ENCODE measurements at places on chromosomes 2 and 18.

DNA sequence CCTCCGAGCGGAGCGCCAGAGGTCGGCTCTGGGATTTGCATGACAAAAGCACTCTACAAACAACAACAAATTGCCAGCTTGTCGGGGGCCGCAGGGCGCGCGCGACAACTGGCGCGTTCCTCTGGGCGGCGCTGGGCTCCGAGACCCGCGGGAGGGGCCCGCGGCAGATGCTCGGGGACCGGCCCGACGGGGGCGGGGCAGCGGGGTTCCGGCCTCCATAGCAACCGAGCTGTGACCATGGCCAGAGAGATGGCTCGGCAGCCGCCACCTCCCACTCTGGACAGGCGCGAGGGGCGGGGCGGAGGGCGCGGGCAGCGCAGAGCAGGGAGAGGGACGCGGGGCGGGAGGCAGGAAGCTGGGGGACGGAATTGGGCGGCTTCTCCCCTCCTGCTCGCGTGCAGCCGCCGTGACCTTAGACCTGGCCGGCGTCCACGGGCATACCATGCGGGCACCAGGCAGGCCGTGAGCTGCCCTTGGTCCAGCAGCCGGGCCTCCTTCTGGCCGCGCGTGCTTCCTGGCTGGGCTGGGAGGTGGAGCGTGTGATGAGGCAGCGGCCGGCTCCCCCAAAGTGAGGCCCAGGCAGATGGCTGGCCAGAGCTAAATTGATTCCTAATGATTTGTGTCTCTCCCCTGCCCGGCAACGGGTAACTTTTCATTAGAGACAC, 171.5 kb downstream of the CELF4 start:
- no peak for DNase-seq

GRCh38 chr2:224723586-224724217, 7.5 kb upstream of the CCDC195 start:
- no peak for DNase-seq

DNA sequence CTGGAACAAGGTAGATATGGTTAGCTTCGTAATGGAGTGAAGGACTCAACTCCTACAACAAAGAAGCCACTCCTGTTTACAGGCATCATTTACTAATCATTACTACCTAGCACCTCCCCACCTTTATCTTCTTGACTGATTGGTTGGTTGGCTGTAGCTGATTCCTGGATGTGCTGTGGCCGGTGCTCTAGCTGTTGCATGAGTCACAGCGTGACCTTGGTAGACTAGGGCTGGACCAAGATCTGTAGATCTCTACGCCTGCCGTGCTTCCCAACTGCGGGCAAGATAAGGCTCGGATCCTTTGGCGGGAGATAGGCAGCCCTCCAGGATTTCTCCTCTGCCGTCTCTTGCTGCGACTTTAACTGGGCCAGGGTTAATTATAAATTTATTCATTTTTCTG, 194.3 kb upstream of the SOX11 start:
- DNase-seq, result no peak

DNA sequence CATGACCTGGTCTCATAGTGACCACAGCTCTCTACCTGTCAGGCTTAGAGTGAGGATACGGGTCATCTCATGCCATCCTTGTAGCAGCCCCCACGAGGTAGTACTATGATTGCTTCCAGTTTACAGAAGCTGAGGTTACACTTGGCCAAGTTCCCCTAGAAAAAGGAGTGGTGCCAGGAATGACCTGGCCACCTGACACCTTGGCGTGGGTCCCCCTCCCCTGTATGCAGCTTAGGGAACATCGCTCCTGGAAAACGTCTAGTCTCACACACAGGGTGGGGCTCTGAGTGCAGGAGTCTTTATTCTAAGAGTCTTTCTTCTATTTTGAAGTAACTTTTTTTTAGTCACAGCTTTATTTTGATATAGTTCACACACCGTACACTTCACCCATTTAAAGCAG, 14.8 kb downstream of the NPPC start:
- no peak for DNase-seq

DNA sequence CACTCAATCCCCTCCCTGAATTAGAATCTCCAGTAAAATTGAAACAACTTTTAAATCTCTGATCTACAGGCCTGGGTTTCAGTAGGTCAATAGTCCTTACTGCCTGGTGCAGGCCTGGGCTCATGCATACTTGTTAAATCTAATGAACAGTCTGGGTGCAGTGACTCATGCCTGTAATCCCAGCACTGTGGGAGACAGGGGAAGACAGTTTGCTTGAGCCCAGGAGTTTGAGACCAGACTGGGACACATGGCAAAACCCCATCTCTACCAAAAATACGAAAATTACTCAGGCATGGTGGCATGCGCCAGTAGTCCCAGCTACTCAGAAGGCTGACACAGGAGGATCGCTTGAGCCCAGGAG, 94.7 kb upstream of the SP3 start:
- DNase-seq, result no peak

GRCh38 chr2:12343141-12343540, 373.6 kb upstream of the TRIB2 start:
- no peak for DNase-seq

DNA sequence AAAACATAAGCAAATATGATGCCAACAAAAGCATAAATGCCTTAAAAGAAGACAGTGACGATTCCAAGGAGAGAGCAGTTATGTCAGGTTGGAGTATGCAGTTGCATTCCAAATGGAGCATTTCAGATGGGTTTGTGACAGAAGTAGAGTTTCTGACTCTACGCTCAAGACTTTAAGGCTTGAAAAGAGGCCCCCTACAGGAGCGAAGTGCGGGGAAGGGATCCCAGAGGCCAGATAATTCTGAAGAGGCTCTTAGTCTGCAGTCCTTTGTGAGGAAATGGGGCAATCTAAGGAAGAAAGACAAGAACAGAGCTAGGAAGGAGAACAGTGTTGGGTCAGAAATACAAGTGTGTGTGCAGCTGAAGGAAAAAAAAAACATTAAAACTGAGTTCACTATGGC, 95.5 kb downstream of the ZNF521 start:
- no peak for DNase-seq

DNA sequence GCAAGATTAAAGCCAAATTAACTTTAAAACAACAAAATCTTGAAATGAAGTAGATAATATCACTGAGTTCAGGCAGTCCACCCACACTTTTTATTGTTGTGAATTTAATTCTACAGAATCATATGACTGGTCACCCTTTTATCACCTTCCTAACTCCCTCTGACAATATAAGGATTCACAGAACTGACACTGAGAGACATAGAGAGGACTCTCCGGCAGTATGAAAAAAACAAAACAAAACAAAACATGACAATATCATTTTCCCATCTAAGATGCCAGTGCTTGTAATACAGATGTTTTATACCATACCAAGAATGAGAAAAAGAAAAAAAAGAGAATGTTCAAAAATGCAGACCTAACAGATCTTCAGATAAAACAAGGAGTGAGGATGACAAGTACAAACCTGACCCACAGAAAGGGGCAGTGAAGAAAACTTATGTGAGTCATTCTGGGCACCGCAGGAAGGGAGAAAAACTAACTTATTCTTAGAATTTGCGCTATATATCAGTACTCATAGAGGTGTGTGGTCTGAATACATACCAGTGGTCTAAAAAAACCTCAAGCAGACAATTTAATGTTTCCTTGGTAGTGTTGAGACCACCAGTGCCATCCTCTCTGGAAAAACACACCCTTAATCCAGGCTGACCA, 136.6 kb downstream of the ZAP70 start:
- no peak for DNase-seq

GRCh38 chr2:54148391-54148790, 33.0 kb downstream of the ACYP2 start:
- no peak for DNase-seq

GRCh38 chr2:10400978-10401951, 46.9 kb downstream of the ODC1 start:
- no peak for DNase-seq

DNA sequence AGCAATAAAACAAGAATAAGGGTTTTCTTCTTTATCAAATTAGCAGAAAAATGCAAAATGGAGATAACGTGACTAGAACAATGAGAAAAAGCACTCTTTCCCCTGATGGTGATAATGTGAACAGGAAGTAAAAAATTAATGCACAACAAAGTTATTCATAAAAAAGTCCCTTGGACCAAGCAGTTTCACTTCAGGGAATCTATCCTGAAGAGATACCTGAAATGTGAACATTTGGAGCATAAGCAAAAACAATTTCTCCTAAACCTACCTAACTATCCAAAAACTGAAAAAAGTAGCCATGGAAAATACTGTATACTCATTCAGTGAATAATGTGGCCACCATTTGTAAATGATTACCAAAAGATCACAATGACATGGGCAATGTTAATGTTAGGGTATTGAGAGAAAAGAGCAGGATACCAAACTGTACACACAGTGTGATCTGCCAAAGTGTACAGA, 48.7 kb downstream of the TRIP12 start:
- DNase-seq, result no peak

GRCh38 chr2:108139521-108139920, 100.2 kb upstream of the SULT1C3 start:
- DNase-seq, result no peak

DNA sequence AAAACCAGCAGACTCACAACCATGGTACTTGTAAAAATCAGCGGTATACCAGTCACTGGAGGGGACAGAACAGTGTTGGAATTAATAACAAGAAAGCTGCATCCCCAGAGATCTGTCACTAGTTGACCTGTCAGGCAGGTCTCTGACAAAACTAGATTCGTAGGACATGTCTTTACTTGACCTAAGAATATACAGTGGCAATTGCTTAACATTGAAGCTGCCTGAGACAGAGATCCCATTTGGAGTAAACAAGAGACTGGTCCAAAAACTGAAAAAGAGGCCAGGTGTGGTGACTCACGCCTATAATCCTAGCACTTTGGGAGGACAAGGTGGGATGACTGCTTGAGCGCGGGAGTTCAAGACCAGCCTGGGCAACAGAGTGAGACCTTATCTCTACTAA, 7.2 kb upstream of the SS18 start:
- DNase-seq, result no peak

DNA sequence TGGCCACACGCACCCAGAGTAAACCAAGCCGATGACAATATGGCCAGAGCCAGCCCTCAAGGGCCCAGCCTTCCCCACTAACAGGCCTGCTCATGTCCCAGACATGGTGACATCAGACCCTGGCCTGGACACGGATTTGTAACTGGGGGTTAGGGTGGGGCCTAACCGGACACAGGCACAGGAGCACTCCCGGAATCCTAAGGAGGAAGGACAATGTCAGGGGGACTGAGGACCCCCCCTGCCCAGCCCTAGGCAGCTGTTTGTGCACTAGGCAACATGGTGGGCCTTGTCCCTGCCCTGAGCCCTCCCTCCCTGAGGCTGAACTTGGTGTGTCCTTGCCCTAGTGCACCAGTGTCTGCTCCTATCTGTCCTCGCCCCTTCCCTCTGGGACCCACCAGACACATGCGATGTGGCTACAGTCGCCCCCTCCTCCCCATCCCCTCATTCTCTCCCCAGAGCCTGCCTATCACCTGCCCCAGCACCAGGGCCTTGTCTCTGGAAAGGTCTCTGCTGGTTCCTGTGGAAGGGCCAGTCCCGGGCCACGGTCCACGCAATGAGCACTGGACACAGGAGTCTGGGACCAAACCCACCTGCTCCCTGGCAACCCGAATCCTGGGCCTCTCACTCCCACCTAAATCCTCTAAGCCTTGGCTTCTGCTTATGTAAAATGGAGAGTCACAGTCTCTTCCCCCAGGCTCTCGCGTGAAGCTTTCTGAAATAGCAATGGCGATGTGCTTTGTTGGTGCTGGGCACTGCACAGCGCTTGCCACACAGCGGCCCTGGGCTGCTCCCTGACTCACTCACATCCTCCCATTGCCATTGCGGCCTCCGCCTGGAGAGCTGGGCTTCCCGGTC, 76.5 kb upstream of the RAB6C start:
- DNase-seq, result no peak

- DNase-seq, result peak; percentile 68
These were observed 69.3 kb upstream of the MCFD2 start for GRCh38 chr2:46984642-46985476.

- no peak for DNase-seq
These were observed 37.0 kb upstream of the YPEL5 start for GRCh38 chr2:30109856-30110255.

- no peak for DNase-seq
These were observed 16.5 kb downstream of the SDC1 start for GRCh38 chr2:20208476-20208859.

- no peak for DNase-seq
These were observed 20.9 kb upstream of the CFAP36 start for GRCh38 chr2:55498582-55498981.

- no peak for DNase-seq
These were observed 230.2 kb upstream of the TNP1 start for GRCh38 chr2:217090024-217090473.

DNA sequence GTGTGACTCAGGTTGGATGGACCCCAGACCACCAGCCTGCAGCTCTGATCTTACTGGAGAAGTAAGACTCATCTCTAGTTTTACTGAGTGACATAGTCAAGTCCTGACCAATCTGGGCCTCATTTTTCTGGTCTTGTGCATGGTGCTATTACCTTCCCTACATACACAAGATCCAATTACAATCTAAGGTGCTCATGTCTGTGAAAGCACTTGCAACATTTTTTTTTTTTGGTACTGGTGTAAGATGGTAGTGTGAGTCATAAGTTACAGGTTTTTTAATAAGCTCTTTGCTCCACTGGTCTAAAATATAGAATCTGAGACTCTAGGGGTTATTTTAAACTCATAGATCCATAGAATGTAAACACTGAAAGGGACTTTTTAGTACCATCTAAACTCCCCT, 117.3 kb upstream of the EFEMP1 start:
- DNase-seq, result no peak

GRCh38 chr18:35890323-35890722, 82.2 kb upstream of the RMP24 start:
- no peak for DNase-seq

GRCh38 chr2:204505488-204505887, 39.8 kb upstream of the PARD3B start:
- DNase-seq, result no peak

DNA sequence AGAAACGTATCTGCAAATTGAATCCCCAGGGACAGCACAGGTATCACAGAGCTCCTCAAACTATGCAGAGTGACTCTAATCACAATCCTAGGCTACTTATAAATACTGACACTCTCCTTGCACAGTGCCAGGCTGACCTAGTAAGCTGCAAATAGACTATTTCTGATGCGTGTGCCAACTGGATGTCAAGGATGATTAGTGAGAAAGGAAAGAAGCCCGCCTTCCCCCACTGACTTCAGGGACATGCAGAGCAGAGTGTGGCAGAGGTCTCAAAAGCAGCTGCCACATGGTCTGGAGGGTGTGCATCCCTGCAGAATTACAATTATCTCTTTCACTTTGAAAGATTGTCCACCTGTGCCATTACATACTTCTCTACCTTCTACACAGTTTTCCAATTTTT, 235.6 kb downstream of the CPS1 start:
- DNase-seq, result no peak

GRCh38 chr18:79903787-79904356, 47.6 kb downstream of the SLC66A2 start:
- no peak for DNase-seq

- no peak for DNase-seq
These were observed 89.0 kb downstream of the MTCL1 start for GRCh38 chr18:8794156-8794933.

- DNase-seq, result no peak
These were observed 13.4 kb upstream of the MAPRE3 start for GRCh38 chr2:26957041-26957440.

- DNase-seq, result no peak
These were observed 45.8 kb upstream of the PDK1 start for GRCh38 chr2:172510088-172510487.

All from stimulated activated CD4-positive, alpha-beta T cell treated with anti-CD3 and anti-CD28 coated beads, Interleukin-2, amount 100 ng/mL, for 24 hours (primary cell).